ENCODE measurements at places on chromosomes 4 and X.

DNA sequence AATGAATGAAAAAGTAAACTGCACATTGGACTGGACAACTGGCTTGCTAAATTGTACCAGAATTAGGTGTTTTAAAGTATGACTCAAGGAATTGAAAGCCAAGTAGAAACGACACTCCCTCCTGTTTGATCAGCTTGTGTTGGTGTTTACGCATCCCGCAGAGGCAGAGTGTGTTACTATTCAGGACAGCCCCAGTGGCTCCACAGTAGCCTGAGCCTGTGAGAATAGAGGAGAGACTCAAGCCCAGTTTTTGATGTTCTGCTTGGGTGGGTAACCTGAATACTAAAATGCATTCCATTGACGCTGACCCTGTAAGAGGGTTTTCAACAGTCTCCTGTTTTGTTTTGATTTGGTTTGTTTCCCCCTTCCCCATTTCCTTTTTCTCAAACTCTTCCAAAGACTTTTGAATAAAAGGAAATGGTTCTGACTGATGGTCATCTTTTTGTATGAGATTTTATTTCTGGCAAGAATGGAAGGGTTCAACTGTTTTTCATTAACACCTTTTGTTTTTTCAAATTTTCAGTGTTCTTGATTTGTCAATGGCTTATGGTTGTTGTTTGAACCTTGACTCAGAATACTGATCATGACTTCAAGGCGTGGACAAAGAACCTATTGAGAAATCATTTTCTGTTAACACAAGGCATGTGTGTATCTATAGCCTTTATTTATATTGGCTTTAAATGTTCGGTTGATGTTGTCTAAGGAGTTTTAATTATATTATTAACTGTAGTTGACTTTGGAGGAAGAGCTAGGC, 10.2 kb downstream of the ADGRL3 start:
- DNase-seq, result peak; percentile 35

- peak; percentile 1 for DNase-seq
Measured at GRCh38 chrX:126658447-126658846, 105.8 kb upstream of the DCAF12L1 start.

DNA sequence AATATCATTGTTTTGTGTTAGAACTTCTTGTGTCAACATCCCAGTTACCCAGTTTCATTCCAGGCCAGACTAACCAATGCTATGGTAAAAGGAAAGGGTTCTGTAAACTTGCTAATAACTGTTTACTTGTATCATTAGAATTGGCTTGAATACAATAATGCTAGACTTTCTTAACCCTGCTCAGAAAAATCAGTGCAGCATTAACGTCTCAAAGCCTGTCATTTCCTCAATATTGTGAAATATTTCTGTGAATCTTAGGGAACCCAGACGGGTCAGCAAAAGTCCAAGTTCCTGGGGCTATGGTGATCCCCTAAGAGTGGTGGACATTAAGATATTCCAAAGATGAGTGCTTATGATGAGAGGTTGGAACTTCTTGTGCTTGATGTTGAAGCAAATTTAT, 541.2 kb upstream of the MAGEB18 start:
- no peak for DNase-seq

GRCh38 chrX:153736071-153736820, 11.6 kb downstream of the ABCD1 start:
- DNase-seq, result no peak

GRCh38 chr4:142098900-142099545, 462.6 kb downstream of the IL15 start:
- DNase-seq, result no peak

DNA sequence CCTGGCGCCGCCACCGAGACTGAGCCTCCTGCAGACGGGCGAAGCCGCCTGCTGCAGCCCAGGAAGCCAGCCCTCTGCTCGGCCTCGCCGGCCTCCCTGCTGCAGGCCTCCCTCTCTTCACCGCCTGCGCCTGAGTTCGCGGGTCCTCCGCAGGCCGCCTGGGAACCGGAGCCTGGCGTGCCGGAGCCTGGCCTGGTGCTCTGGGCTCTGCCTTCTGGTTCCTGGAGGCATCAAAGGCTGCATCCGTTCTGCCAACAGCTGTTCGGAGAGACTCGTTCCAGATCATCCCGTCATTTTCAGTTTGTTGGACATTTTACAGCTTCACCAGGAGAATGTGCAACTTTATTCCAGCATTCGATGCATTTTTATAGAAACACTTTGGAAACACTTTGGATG, 178.0 kb downstream of the DCLK2 start:
- DNase-seq, result no peak

DNA sequence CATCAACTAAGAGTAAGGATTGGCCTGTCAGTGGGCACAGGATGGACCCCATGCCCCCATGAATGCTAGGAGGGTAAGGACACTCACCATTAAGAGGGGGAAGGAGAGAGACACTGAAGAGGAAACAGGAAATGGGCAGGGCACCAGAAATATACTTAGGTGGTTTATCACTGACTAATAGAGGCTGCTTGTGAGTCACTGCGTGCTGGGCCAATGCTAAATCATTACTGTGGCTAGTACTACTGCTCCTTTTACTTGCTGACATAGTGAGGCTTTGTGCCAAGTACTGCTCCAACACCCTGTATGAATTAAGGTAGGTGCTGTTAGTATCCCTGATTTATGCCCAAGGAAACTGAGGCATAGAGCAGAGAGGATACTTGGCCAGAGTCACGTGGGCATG, 130.4 kb upstream of the FRMPD4 start:
- peak; percentile 90 for DNase-seq

DNA sequence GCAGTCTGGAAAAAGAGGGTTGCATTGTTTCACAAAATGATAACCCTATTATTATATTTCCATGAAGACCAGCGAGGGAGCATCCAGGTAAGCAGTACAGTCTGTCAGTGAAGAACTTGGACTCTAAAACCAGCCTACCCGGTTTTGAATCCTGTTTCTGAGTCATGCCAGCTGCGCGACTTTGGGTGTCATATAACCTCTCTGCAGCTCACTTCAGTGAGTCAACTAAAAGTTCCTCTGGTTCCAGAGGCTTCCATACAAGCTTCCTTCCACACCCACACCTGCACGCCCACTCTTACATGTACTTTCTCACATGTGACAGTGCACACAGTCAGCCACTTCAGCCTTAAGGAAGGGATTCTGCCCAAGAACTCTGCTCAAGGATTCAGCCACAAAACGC, 49.8 kb upstream of the PRPS2 start:
- DNase-seq, result peak; percentile 92

DNA sequence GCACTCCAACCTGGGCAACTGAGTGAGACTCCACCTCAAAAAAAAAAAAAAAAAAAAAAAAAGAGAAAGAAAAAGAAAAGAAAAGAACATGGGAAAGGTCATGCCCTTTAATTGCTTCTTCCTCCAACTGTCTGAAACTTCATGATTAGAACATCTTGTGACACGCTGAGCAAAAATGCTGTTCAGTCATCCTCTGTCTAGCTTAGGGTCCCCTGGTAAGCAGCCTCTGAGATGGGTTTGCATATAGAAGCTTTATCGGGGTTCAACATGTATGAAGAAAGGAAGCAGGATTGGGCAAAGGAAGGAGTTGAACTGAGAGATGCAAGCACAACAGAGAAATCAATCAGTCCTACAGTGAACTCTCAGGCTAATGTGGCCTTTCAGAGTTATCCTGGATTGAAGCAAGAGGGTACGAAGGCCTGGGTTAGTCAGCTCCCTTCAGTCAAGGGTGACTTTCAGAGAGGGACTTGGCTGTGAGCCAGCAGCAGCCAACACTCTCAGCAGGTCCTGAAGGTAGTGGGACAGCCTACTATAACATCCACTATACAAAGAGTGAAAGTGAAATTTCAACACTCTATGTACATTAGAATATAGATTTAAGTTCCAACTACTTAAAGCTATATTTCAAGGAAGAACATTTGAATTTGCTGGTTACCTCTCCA, 11.4 kb downstream of the MAOB start:
- DNase-seq, result no peak

GRCh38 chrX:23805389-23805788, 22.4 kb downstream of the SAT1 start:
- no peak for DNase-seq

DNA sequence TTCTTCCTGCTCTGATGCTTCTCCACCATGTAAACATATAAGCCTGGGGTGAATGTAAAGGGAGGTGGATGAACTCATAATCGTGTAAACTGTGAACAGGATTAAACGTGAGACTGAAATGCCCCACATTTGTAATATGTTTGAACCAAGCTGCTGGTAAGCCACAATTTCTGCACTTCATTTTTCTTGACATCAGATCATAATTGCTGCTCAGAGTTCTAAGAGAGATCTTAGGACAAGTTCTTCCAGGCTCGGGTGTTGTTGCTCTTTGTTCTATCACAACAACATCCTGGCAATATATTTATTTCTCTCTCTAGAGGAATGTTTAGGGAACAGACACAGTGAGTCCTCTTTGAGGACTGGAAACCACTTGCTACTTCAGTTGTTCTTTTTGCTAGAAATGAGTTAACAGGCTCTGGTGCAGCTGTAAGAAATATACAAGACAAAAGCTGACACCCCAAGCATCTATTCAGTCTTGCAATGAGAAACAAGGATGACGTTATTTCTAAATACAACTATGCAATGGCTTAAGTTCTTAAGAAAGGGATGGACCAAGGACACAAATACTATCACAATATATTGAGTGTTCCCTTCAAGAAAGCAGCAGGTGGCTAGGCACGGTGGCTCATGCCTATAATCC, 59.6 kb downstream of the LNX1 start:
- no peak for DNase-seq

- DNase-seq, result no peak
Measured at GRCh38 chrX:17802756-17803155, 58.3 kb downstream of the RAI2 start.

- peak; percentile 66 for DNase-seq
Measured at GRCh38 chrX:65668377-65669310, 1.2 kb downstream of the MSN start.

DNA sequence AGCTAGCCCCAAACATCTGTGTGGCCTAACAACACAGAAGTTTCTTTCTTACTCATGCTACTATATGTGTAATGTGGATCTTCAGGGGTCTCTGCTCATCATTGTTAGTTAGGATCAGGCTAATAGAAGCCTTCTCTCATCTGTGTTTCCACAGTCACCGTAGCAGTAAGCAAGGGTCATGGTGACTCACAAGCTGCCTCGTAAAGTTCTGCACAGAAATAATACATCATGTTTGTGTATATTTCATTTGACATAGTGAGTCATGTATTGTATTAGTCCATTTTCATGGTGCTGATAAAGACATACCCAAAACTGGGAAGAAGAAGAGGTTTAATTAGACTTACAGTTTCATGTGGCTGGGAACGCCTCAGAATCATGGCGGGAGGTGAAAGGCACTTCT, 38.7 kb downstream of the SLC4A4 start:
- DNase-seq, result peak; percentile 81

DNA sequence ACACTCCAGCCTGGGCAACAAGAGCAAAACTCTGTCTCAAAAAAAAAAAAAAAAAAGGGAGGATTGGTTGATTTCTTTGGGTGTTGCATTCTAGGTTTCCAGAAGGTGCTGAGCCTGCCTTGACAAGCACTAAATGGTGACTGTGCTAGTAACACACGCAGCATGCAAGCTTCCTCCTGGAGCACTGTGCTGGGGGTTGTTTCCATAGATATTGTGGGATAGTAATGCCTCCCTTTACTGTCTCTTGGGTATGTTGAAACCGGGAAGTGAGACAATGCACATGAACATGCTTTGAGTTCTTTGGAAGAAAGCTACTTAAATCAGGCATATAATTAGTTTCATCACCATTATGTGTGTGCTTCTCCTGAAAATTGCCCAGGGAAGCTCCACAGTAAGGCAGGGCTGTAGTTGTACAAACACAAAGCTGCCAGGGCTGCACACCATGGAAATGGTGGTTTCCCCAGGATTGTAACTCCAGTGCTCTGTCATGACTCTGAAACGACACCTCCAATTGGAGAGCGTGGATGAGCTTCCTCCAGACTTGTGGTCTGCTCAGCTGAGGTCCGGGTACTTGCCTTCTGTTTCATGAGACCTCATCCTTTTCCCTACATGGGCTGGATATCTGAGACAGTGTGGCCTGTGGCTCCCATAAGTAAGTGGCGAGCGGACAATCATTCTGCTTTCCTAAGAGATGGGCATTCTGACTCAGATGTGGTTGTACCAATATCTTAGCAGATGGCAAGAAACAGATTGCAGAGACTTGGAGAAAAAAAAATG, 31.5 kb upstream of the STOX2 start:
- DNase-seq, result peak; percentile 90

DNA sequence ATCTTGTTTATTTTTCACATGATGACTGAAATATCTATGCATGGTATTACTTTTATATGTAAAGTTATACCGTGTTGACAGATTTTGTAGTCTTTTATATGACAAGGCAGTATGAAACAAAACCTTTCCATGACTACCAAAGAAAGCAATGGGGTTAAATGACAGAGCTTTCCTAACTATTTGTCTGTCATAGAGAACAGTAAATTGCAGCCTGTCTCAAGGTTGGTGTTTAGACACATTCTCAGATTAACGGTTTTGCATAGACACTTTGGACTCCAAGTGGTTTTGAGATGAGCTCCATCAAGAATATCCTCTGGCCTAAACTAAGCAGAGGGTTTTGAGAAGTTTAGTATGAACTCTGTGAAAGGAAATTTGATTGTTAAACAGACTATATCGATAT, 180.7 kb upstream of the TENM3 start:
- no peak for DNase-seq

DNA sequence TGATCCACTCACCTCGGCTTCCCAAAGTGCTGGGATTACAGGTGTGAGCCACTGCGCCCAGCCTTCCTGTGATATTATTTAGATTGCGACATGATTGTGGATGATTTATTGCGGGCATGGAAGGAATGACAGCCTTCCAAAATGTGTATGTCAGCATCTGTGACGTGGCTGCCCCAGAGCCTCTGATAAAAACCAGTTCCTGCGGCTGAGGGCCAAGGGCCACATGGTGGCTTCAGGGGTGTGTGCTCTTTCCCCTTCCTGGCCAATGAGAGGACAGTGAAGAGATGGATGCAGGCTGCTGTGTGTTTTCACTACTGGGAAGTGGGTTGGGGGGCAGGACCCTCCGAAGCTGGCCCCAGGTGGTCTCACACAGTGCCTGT, 57.4 kb upstream of the HGFAC start:
- DNase-seq, result peak; percentile 89

DNA sequence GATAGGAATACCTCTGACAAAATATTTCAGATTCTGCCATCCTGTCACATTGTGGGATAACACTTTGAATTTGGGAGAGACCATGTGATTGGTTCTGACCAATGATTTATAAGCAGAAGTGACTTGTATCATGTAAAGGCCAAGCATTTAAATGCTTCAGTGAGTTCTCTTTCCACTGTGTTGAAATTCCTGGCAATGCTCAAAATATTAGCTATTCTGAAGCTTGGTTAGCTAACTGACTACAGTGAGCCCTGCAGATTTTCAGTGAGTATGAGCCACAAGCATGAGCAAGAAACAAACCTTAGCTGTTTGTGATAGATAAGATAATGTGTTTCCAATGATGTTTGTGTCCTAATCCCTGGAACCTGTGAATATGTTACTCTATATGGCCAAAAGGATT, 562.8 kb upstream of the AADAT start:
- no peak for DNase-seq
